ENCODE measurements at places on chromosomes 4 and X. TPM values are rescaled to one million over a fixed set of nuclear protein-coding genes. Genes with fewer than 3 reads are reported as not detected.

Gene OTUD6A
- total RNA-seq: not detected

Gene BEND4
- 0.41 TPM for total RNA-seq

Gene HS6ST2
- 0.19 TPM for total RNA-seq

Gene NALF2
- 0.69 TPM for total RNA-seq

Gene OCIAD2
- total RNA-seq: 86.2 TPM

Data from activated T-cell treated with anti-CD3 and anti-CD28 coated beads, Interleukin-2, amount 50 U/mL, for 72 hours (primary cell).